CD8-positive, alpha-beta memory T cell (primary cell): ENCODE measurements at places on chromosomes 3 and 15. TPM values are rescaled to one million over a fixed set of nuclear protein-coding genes. Genes with fewer than 3 reads are reported as not detected.

TMEM207 gene
- not detected for total RNA-seq

GOLGA8S gene
- not detected for total RNA-seq

CLRN1 gene
- not detected for total RNA-seq

ROPN1 gene
- not detected for total RNA-seq

TUSC7 gene
- total RNA-seq: not detected

- no peak for DNase-seq
Measured at GRCh38 chr3:188589071-188589470, 435.1 kb downstream of the LPP start.

GRCh38 chr3:148540266-148540665 lies 157.4 kb upstream of the AGTR1 start:
- DNase-seq: no peak

DNA sequence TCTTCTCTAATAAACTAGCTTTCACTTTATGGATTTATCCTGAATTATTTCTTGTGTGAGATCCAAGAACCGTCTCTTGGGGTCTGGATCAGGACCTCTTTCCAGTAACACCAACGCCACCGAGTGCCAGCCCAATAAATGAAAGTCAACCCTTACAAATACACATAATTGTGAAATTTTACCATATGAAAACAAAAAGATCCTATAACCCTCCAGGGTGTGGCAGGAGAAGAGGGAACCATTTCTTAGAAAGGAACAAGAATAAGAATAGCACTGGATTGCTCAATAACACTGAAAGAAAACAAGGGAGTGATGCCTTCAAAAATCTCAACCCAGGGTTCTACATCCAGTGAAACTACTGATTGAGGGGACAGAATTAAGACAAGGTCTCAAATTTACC lies 51.6 kb upstream of the ACKR4 start:
- DNase-seq: no peak

DNA sequence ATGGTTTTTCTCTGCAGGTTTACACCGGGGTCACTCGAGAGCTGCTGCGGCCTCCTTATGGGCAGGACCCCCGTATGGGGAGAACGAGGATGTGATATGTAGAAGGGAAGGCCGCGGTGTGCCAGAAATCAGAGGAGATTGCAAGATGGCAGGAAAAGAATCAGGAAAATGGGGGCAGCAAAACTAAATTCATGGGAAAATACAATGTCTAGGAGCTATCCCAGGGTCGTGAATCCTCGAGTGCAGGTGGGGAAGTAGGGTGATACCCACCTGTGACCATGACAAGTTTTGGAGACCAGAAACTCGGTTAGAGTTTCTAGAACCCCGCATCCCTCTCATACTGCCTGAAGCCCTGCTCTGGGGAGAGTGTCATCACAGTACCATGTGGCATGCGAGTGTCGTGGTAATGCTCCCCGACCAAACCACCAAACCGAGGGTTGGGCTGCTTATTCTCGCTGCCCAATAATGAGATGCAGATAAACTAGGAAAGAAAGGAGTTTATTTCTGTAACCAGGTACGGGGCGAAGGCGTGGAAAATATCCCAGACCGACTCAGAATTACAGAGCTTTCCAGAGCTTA lies 781 bp downstream of the TRNT1 start:
- DNase-seq: peak; percentile 64

GRCh38 chr15:36590838-36591237 lies 11.4 kb downstream of the CDIN1 start:
- no peak for DNase-seq

GRCh38 chr15:40353697-40354096 lies 2.9 kb downstream of the PHGR1 start:
- no peak for DNase-seq

GRCh38 chr3:127814325-127814781 lies 8.0 kb downstream of the MGLL start:
- DNase-seq: no peak

DNA sequence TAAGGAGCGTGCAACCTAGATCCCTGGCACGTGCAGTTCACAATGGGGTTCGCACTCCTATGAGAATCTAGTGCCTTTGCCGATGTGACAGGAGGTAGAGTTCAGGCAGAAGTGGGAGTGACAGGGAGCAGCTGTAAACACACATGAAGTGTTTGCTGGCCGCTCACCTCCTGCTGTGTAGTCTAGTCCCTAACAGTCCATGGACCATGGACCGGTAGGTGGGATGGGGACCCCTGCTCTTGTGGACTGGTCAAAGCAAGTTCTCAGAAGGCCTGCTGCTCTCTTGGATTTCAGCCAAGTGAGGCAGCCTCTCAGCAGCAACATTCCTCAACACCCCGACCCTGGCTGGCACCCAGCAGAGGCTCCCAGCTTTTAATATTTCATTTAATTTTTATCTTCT lies 58.2 kb upstream of the SNRPA1 start:
- no peak for DNase-seq

GRCh38 chr3:101615525-101615924 lies 41.5 kb downstream of the PCNP start:
- no peak for DNase-seq

DNA sequence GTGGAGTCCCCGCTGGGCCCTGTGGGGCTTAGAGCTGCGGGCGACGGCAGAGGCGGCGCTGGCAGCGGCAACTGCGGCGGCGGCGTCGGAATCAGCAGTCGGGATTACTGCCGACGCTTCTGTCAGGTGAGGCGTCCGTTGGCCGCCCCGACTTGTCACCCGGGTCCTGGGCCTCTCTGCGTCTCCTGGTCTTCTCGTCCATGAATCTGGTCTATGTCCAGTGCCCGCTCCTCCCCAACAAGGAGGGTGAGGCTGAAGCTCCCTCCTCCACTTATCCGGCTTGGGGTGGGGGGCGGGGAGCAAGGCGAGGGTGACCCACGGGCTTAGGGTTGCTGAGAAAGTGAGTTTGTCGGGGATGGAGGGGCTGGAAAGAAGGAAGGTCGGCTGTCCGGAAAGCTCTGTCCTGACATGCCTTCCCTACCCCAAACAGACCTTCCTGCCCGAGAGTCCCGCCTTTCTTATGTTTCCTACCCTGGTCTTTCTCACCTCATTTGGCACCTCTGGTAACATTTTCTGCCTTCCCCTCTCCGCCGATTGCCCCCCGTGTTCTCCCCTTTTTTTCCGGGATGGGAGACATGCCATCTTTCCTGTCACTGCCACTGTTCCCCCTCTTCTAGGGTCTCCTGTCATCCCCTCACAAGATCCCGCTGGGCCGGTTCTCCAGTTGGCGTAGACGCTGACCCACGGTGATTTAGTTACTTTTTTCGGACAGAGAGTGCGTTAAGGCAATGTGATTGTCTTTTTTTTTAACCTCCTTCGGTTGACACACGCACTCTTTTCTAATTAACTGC lies 520 bp downstream of the ZNF654 start:
- DNase-seq: peak; percentile 1

GRCh38 chr3:154428286-154429206 lies 1.4 kb downstream of the GPR149 start:
- DNase-seq: no peak

- no peak for DNase-seq
Measured at GRCh38 chr15:83292317-83292716, 7.9 kb upstream of the BNC1 start.

GRCh38 chr3:9508781-9509180 lies 44.8 kb downstream of the LHFPL4 start:
- DNase-seq: no peak
